ENCODE measurements at places on chromosomes 1 and 21.

DNA sequence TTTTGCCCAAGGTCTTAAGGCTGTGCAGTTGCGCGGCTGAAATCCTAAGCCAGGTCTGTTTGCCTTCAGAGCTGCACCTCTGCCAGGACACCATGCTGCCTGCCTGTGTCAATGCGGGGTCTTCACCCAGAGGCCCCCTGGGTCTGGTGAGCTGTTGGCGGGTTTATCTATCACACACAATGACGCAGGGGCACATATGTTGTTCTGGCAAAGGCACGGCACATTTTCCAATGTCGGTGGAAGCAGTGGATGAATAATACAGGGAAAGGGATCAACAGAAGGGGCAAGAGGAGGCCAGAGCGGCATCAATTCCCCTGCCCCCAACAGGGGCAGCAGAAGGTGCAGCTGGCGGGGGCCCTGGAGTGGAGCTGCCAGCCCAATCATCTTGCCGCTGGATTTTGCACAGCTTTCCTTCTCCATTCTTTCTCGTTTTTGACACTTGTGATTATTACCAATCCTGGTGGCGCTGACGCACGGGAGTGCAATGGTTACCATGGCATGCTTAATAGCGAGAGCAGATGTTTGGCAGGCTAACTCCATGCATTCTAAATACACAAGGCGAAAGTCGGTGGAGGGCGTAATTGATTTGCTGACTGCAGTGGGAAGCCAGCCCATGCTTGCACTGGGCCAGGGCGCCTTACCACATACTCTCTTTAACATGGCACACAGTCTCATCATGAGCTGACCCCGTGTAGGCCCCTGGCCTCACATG is 45.8 kb upstream of the CYP2J2 start:
- DNase-seq, result no peak

DNA sequence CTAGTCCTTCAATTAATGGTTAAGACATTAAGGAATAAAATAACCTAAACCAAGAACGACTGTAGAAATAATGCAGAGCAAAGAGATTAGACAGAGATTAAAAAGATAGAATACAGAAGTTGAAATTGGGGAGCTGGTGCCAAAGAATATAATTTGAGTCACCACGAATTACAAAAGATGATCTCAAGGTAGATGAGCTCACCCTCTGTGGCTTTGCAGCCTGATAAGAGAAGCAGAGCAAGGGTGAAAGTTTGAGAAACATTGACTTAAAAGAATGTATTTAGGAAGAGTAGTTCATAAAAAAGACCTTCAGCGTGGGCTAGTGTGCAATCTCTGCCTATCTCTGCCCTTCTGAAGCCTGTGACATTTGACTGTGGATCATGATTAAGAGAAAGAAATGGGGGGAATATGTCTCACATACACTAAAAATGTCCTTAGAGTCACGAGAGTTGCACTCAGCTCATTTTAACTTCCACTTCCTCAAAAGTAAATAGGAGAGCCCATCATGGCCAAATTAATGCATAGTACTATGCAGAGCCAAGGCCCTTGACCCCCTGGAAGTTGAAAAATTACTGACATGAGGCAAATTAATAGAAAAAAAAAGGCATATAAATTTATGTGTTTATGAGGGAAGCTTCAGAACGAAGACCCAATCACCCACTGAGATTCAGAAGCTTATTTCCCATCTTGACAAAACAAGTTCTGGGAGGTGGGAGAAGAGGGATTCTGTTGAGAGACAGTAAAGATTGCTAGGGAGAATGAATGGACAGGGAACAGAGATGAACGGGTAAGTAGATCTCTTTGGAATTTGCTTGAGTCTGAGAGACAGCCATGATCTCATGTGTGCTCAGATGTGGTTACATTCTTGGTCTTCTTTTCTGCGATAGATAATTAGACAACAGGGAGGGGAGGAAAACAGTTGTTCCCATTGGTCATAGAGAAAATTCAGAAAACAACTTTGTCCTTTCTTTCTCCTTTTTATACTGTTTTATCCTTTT is 395.4 kb upstream of the LRRC7 start:
- no peak for DNase-seq

GRCh38 chr1:1758059-1758621 is 20.1 kb downstream of the NADK start:
- DNase-seq, result no peak

- no peak for DNase-seq
Observed at GRCh38 chr1:76601465-76601864, 265.8 kb upstream of the ST6GALNAC5 start.

DNA sequence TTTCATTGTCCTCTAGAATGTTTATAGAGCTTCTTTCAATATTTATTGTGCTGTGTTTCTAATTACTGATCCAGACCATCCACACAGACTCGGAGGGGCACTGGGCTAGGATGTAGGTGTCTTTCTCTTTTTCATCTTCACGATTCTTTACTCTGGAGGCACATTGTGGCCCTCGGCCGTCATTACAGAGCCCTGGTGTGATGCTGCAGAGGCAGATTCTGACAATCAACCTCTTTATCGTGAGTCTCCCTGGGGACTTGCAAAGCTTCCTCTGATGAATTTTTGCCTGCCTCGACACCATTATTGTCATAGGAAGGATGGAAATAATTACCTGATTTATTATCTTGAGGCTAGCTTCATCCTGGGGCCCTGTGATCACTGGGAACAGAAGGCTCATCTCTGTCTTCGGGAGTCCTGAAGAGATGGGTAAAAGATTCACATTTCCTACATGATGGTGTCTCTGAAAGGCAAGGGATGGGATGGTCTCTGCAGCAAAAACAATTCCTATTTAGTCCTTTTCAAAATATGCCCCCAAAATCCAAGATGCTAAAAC is 89.4 kb downstream of the SEC16B start:
- no peak for DNase-seq

DNA sequence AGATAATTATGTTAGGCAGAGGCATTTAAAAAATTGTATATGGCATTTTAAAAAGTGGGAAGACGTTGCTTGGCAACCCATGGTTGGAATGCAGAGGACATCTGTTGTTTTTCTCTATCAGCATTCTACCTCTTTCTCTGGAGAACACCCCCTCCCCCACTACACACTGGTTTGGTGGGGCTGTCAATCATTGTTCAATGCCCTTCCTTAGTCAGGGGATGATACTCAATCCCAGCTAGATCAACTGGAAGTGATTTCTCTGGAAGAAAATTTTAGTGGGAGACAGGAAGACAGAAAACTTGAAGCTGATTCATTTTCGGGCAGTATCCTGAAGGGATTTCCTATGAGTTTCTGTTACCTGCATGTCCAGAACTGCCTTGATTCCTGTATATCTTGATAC is 35.7 kb upstream of the CAP1 start:
- no peak for DNase-seq

DNA sequence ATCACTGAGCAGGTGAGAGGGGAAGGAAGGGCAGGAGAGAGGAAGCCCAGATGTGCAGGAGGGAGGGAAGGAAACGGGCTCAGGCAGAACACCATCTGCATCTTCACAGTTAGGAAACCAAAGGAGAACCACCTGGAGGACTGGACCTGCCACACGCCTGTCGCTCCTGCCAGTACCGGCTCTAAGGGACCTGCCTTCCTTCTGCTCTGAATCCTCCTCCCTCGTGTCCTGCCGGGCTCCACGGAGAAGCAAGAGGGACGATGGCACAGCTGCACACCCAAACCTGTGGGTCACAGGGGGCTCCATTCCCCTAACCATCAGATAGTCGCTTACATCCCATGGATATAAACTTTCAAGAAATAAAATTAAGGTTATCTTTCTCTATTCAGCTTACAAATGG is 56.1 kb downstream of the TOR1AIP2 start:
- no peak for DNase-seq

GRCh38 chr1:94259635-94260289 is 22.4 kb upstream of the ARHGAP29 start:
- no peak for DNase-seq

GRCh38 chr1:86450847-86451246 is 17.9 kb upstream of the CLCA1 start:
- DNase-seq, result no peak

DNA sequence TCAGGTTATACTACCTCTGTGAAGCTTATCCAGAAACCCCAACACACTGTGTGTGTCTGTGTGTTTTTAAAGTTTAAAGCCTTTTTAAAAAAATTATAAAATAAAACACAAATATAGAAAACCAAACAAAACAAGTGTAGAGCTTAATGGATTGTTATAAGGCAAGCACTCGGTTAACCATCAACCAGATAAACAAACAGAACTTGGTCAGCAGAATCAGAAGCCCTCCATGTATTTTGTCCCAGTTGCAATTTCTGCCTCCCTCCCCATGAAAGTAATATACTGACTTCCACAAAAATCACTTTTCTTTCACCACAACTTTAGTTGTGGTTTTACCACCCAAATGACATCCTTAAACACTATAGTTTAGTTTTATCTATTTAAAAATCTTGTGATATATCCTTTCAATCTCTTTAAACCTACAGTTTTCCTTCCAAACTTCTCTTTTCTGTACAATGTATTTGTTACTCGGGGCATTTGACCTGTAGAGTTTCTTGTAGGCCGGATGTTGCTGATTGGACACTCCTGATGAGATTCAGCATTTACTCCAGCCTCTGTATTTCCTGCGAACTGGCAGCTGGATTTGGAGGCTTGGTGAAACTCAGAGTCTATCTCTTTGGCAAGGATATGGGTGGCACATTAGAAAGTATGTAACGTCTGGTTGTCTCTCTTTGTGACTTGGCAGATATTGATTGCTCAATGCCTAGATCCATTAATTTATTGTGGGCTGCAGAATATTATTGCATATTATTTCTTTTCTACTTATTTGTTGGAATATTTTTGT is 8.6 kb downstream of the PAPPA2 start:
- DNase-seq, result no peak

DNA sequence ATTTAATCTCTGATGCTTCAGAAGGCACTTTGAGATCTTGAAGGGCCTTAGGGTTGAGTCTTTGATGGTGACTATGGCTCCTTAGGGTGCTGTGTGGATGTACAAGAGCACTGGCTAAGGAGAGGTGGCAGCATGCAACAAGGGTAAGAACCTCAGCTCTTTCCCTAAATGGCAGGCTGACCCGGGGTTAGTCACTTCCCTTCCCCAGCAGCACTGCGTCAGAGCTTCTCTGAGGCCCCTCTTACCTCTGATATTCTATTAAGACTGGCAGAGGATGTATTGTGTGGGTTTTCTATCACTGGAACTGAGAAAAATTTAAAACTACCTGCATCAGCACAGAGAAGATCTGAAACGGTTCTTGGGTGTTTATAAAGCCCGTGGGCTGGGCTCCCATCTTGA is 11.8 kb downstream of the C1orf116 start:
- DNase-seq, result no peak

- DNase-seq, result no peak
Observed at GRCh38 chr21:26374817-26375216, 198.3 kb downstream of the CYYR1 start.

- no peak for DNase-seq
Observed at GRCh38 chr1:109659997-109660690, 4.2 kb downstream of the GSTM4 start.

GRCh38 chr1:197285526-197286205 is 17.6 kb downstream of the CRB1 start:
- no peak for DNase-seq

- DNase-seq, result no peak
Observed at GRCh38 chr1:30522031-30523004, 201.1 kb downstream of the MATN1 start.

DNA sequence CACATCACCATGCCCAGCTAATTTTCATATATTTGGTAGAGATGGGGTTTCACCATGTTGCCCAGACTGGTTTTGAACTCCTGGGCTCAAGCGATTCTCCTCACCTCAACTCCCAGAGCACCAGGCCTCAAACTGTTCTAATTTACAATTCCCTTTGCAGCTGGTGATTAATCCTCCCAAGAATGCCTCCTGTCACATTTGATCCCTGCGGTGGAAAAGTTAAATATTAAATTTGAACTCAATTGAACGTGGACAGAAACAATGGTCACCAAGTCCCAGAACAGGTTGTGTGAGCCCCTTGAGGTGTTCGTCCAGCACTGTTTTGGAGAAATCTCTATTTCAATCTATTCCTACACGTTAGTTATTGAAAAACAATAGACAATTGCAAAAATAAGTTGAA is 2.0 kb upstream of the ANKRD35 start:
- DNase-seq, result no peak

DNA sequence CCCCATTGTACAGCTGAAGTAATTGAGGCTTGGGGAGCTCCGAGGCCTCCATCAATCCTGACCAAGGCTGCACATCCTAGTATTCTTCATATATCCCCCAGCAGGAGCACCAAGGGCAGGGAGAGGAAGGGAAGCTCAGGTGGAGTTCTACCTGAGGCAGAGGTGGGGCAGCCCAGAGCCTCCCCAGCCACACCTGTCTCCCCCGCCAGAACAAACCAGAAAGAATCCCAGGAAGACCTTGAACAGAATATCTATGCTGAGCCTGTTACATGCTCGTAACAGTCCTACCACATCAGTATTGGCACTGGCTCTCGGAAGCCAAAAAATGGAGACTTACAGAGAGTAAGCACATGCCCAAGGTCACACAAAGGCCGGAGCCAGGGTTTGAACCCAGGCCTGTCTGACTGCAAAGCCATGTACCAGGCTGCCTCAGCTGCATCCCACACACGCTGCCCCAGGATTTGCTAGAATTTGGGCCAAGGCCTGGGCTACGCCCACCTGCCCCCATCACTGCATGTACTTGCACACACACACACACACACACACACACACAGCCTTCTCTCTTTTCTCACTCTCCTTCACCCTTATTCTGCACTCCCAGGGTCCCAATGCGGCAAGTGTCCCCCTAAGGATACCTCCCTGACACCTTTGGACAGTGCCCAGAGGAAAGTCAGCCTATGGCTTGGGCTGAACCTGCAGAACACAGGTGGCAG is 4.5 kb downstream of the E2F2 start:
- DNase-seq, result no peak

GRCh38 chr21:27796106-27796505 is 829.2 kb upstream of the ADAMTS5 start:
- no peak for DNase-seq

DNA sequence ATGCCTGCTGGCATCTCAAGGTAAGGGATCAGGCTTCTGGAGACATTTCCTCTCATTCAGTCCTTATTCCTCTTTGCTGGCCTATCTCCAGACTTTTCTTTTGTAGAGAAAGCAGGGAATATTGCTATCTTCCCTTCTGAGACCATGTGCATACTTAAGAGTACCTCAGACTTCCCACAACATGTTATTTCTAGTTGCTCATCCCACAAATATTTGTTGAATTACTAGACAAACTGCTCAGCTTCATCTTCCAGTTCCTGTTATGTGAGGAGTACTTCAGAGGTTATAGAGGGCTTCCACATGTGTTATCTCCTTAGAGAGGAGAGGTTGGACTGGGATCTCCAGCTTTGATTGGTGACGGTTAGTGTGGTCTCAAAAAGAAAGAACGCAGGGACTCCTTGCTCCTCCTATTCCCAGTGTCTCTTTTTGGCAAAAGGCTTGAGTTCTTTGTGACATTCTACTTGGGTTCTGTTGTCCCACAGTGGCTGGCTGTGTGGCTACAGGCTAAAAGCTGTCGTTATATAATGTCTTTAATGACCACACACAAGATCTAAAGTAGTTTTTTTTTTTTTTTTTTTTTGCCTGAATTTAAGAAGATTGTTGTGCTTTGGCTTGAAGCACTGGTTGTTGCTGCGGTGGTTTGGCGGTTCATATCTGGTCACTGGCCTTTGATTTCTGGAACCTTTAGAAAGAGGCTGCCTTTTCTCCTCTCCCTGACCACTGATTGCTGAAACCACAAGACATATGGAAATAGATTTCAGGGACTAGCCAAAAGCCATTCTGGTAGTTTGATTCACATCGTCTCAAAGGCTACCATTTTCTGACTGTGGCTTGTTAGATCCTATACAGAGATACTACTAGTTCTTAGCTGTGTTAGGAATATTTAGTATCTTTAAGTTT is 78.7 kb downstream of the FGGY start:
- no peak for DNase-seq
